ENCODE measurements at places on chromosomes 5 and 9.

GRCh38 chr5:77277759-77278158 is 67.3 kb downstream of the PDE8B start:
- no peak for DNase-seq

- no peak for DNase-seq
Observed at GRCh38 chr5:28305891-28306290, 1267.5 kb upstream of the CDH9 start.

DNA sequence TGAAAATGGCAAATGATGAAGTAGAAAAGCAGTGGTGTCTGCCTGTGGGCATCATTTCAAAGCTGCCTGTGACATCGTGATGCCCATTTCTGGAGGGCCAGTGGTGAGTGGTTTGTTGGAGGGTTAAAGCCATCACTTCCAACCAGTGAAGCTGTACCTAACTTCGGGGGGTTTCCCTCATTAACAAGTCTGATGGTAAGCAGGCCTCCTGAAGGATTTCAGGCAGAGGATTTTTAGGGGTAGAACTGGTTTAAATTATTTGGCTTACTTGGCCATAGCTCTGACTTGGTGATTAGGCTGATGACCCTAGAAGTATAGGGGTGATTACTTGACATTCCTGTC is 10.7 kb downstream of the TNFAIP8 start:
- DNase-seq, result no peak

DNA sequence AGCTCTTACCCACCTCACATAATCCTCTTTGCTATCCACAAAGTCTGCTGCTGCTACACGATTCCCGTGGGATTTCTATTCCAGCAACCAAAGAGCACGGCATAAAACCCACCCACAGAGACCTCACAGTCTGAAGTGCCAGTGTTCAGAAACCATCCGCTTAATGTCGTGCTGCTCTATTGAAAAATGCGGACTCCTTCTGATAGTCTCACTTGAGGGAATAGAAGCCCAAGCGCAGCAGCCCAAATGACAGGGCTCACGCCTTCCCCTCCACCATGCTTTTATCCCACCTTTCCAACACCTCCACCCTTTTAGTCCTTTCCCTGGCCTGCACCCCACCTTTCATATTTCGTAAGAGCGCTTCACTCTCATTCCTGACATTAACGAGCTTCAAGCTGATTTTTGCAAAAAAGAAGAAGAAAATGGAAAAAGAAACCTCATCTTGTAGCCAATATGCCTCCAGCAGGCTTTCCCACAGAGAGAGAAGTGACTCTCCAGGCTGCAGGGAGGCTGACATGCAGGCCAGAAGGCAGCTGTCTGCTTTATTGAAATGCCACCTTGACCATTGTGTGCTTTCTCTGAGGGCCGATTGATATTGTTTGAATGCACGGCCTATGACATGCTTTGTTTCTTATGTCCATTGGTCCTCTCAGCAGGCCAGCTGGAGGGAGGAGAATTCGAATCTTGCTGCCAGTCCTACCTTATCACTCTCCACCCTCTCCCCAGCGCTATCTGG is 70.6 kb upstream of the PCSK1 start:
- no peak for DNase-seq

- DNase-seq, result no peak
Observed at GRCh38 chr9:76521244-76521681, 62.3 kb downstream of the GCNT1 start.

DNA sequence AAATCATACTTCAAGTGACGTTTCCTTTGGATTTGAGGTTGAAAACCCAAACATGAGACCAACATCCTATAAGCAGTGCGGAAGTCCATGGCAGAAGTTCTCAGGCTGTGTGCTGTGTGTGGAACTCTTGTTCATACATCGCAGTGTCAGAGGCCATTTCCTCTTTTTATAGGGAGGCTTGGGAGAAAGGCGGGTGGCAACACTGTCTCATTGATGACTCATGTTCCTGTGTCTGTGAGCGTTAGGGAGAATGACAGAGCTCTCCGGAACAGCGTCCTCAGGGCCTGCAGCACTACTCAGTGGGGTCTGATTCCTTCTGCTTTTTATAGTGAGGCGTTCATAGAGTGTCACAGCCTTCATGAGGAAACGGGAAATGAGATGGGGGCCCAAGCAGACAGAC is 98.8 kb upstream of the BASP1 start:
- no peak for DNase-seq

DNA sequence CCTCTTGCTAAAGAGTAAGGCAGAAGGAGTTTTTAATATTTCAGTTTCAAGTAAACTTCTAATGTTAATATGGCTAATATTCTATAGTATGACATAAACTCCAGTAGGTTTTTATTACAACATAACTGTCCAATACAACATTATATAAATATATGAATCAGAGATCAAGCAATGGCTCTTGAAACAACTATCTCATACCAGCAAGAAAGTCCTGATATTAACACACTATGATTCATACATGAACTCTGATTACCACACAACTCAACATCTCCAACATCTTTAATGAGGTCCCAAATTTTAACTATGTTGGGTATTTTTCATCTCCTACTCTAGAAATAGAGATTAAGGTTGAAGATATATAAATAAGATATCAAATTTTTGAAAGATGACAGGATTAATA is 878.3 kb downstream of the TLE1 start:
- DNase-seq, result no peak

DNA sequence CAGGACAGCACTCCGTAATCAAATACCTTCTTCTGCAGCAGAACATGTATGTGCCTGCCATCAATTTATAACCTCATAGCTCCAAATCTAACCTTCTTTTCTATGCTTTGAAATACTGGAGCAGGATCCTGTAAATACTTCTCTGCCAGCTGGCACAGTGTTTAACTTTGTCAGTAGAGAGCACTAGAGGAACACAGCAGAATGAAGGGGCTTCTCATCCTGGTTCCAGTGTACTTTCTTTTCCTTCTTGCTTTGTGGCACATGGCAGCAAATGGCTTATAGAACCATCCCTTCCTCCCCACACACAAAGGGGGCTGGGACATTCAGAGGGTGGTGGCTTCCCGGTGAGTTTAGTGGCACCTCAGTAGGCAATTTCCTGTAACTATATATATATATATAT is 3.8 kb upstream of the FBXW11 start:
- DNase-seq, result no peak

- DNase-seq, result peak; percentile 84
Observed at GRCh38 chr9:129626079-129626624, at the start of gene NTMT1. NTMT1 (plus strand) TSS chr9:129626163; CDS start chr9:129632704, 6,541 bp downstream.

- DNase-seq, result no peak
Observed at GRCh38 chr5:10730043-10730351, 31.0 kb downstream of the DAP start.

DNA sequence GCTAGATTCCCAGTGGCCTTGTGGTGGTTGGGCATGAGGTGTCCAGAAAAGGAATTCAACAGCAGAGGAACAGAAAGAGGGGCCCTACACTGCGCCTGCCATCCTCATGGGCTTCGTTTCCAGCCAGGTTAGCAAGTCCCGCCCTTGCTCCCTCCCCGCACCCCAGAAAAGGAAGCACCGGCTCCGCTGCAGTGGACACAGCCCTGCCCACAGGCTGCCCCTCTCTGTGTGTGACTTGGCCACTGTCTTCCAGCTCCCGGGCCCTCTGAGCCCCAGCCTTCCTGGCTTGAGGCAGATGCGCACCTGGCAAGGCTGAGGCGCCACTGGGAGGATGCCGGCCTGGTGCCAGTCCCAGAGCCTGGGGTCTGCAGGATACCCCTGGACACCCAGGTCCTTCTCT is 305.0 kb upstream of the IRX4 start:
- no peak for DNase-seq

- DNase-seq, result no peak
Observed at GRCh38 chr5:171433352-171433698, 13.9 kb downstream of the FGF18 start.

DNA sequence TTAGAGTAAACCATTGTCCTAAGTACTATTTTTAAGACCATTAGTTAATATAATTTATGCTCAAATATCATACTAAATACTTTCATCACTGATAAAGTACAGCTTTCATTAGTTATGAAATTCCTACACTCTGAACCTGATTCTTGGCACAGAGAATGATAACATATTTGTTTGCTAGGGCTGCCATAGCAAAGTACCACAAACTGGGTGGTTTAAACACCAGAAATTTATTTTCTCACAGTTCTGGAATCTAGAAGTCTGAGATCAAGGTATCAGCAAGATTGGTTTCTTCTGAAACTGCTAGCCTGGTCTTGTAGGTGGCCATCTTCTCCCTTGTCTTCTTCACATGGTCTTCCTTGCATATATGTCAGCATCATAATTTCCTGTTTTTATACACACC is 608.4 kb downstream of the TLE1 start:
- DNase-seq, result no peak

DNA sequence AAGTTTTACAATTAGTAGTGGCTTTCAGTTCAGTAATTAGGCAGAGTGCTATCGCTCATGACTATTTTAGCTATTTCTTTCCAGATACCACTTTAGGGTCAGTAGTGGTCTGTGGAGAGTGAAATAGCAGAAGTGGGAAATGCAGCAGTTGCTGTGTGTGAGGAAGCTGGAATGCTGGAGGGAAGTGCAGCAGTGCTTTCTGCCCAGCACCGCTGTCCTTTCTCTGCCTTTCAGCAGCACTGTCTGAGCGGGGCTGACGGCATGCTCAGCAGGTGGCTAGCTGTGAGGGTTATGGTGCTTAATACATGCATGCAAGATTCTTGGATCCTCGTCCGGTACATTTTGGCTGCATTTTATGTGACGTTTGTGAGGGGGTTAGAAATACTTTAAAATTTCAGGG is 213.9 kb downstream of the PBX3 start:
- DNase-seq, result no peak

GRCh38 chr5:176368726-176369125 is 3.4 kb downstream of the ARL10 start:
- no peak for DNase-seq

- no peak for DNase-seq
Observed at GRCh38 chr5:85069659-85070640, 685.3 kb upstream of the EDIL3 start.

DNA sequence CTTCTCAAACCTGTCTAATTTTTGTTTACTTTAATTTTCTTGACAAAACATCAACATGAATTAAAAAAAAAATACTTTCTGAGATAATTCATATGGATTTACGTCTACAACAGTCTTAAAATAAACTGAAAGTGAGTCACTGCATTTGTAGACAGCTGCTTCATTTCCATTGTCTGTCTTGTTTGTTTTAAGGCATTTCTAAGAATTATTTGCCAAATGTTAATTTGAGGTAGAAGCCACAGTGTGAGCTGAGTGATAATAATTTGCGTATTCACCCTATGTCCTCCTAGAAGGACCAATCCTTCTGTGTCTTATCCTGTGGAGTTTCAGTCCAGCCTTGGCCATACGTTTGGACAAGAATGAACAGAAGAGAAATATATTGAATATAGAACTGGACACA is 174.5 kb downstream of the CFAP90 start:
- DNase-seq, result no peak

GRCh38 chr9:18188971-18189370 is 285.0 kb upstream of the ADAMTSL1 start:
- DNase-seq, result no peak

- peak; percentile 71 for DNase-seq
Observed at GRCh38 chr9:36572515-36573418, at the start of gene MELK. MELK (plus strand) TSS chr9:36572895; CDS start chr9:36581682, 8,787 bp downstream.

DNA sequence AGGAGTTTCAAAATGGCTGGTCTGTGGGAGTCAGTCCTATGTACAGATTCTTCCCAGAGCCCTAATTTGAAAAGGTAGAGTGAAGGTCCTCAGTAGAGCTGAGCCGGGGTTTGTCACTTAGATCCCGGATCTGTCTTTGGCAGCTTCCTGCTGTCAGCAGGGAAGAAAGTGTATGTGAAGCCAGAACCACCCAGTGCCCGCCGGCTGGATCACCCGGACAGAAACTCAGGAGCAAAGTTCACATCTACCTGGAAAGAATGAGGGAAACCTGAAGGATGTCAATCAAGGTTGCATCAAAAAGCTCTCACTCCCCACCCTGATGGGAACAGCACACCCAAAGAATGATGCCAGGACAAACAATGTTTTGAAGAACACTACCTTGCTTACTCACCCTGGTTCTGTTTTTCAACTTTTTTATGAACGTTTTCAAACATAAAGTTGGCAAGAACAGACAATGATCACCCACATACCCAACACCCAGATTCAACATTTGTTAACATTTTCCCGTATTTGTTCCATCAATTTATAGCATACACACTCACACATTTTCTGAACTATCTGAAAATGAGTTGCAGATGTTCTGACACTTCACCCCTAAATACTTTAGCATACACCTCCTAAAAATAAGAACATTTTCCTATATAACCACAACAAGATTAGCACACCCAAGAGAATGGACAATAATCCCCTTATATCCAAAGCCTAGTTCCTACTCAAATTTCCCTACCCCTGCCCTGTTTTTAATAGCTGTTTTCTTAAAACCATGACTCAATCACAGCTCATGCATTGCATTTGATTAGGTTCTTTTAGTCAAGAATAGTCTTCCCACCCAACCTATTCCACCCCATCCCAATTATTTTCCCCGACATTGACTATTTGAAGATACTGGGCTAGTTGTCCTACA is 133.9 kb downstream of the LHFPL2 start:
- DNase-seq, result no peak

GRCh38 chr9:112327718-112328450 is 5.5 kb downstream of the PTBP3 start:
- no peak for DNase-seq

- no peak for DNase-seq
Observed at GRCh38 chr9:129725795-129726251, 27.0 kb downstream of the PTGES start.

- DNase-seq, result no peak
Observed at GRCh38 chr9:134236001-134236421, 71.6 kb upstream of the RNU6ATAC start.

- DNase-seq, result no peak
Observed at GRCh38 chr9:27653246-27653645, 80.0 kb upstream of the C9orf72 start.

GRCh38 chr9:36796671-36797419 is 224.2 kb downstream of the MELK start:
- DNase-seq, result no peak

DNA sequence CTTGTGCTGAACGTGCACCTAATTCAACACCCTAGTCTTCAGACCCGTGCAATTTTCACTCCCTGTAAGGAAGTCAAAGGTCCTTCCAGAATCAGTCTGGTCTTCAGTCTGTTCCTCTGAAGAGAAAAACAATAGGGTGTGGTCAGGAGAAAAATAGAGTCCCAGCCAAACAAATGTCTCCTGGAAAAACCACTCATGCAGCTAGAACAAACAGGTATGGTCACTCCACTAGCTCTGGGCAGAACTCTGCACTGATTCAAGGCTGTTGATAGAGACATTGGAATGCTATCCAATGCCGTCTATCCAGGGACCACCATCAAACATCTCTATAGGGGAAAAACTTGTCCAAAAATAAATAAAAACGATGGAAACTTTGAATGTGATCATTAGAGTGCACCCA is 81.8 kb upstream of the MAP3K1 start:
- DNase-seq, result no peak

- DNase-seq, result no peak
Observed at GRCh38 chr9:99050292-99050911, 54.5 kb upstream of the TGFBR1 start.

All from activated CD4-positive, alpha-beta T cell treated with anti-CD3 and anti-CD28 coated beads, Interleukin-2, amount 50 U/mL, for 4 hours (primary cell).